T-cell (primary cell): ENCODE measurements at places on chromosomes 2 and 18.

DNA sequence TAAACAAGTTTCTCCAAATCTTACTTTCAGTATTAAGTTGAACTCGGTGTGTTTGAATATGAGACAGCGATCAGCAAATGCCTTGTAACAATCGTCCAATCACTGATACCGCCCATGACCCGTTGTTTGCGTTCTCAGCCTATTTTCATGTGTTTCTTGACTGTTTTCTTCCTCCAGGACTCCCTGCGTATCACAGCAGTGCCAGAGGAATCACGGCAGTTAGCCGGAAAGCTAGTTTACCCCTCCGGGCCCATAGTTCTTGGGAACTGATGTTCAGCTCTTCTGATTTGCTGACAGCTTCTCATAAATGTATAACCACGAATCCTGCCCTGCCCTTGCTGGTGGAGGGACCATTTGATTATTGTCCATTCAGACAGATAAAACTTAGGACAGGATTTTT lies 42.2 kb upstream of the TPO start:
- H3K27me3 ChIP-seq, result no peaks in the 10 kb centered on the region
- no peak for DNase-seq
- H3K4me3 ChIP-seq, result no peak overlapping the region
- no peak overlapping the region for H3K27ac ChIP-seq

DNA sequence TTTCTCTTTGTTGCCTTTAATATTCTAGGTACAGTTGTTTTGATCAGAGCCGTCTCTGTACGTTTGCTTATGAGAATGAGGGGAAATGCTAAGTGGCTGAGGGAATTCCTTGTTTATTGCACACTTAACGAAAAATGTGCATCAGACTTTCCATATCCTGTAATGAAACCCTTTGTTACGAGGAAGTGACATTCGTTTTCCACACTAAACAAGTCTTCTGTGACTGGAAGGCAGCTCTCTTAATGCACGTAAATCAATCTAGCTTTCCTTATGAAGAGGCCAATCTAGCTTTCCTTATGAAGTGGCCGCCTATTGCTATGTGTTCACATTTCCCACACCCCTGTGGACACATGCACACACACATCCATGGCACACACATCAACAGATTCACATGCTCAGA lies 186.2 kb downstream of the SNTG2 start:
- no peak overlapping the region for H3K4me3 ChIP-seq
- no peaks in the 10 kb centered on the region for H3K4me1 ChIP-seq
- DNase-seq, result no peak
- no peaks in the 10 kb centered on the region for H3K27me3 ChIP-seq
- H3K27ac ChIP-seq, result no peak overlapping the region

DNA sequence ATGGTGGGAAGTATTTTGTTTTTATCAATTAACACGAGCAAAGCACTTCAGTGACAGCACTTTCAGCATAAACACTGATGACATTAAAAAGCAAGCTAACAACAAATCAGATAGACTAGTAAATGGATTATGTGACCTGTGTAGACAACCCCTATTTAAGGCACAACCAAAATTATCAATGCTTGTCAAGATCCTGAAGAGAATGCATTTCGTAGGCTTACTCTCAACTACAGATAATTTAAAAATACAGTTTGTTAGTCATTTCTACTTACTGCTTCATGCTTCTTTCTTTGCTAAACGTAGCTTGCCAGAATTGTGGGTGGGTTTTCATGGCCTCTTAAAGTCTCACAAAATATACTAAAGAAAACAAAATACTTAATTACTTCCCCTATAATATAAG lies 3.4 kb downstream of the CSRNP3 start:
- H3K27ac ChIP-seq, result no peak overlapping the region
- no peaks in the 10 kb centered on the region for H3K4me1 ChIP-seq
- H3K4me3 ChIP-seq, result no peak overlapping the region
- DNase-seq, result no peak
- H3K27me3 ChIP-seq, result no peaks in the 10 kb centered on the region
- H3K36me3 ChIP-seq, result no peaks in the 10 kb centered on the region

GRCh38 chr2:47833516-47833968 lies 50.6 kb downstream of the MSH6 start:
- H3K36me3 ChIP-seq, result peaks cover 3% of the 10 kb centered on the region
- DNase-seq, result no peak
- no peak overlapping the region for H3K4me3 ChIP-seq
- no peak overlapping the region for H3K27ac ChIP-seq
- no peaks in the 10 kb centered on the region for H3K4me1 ChIP-seq

- no peak overlapping the region for H3K27ac ChIP-seq
- DNase-seq, result no peak
- H3K4me3 ChIP-seq, result no peak overlapping the region
- no peaks in the 10 kb centered on the region for H3K27me3 ChIP-seq
Measured at GRCh38 chr2:28377984-28378678, 14.5 kb upstream of the FOSL2 start.

- peaks cover 41% of the 10 kb centered on the region for H3K36me3 ChIP-seq
- no peak for DNase-seq
- H3K4me1 ChIP-seq, result no peaks in the 10 kb centered on the region
- H3K27me3 ChIP-seq, result no peaks in the 10 kb centered on the region
- no peak overlapping the region for H3K4me3 ChIP-seq
Measured at GRCh38 chr2:143514413-143514812, 385.2 kb downstream of the ARHGAP15 start.

GRCh38 chr2:30368258-30368657 lies 78.8 kb upstream of the LCLAT1 start:
- peaks cover 17% of the 10 kb centered on the region for H3K4me1 ChIP-seq
- H3K27ac ChIP-seq, result no peak overlapping the region
- no peak for DNase-seq
- no peak overlapping the region for H3K4me3 ChIP-seq
- no peaks in the 10 kb centered on the region for H3K27me3 ChIP-seq
- H3K36me3 ChIP-seq, result no peaks in the 10 kb centered on the region

- no peak for DNase-seq
- no peaks in the 10 kb centered on the region for H3K36me3 ChIP-seq
- no peak overlapping the region for H3K4me3 ChIP-seq
- no peak overlapping the region for H3K27ac ChIP-seq
- H3K4me1 ChIP-seq, result no peaks in the 10 kb centered on the region
Measured at GRCh38 chr2:31294196-31294595, 60.2 kb downstream of the EHD3 start.

DNA sequence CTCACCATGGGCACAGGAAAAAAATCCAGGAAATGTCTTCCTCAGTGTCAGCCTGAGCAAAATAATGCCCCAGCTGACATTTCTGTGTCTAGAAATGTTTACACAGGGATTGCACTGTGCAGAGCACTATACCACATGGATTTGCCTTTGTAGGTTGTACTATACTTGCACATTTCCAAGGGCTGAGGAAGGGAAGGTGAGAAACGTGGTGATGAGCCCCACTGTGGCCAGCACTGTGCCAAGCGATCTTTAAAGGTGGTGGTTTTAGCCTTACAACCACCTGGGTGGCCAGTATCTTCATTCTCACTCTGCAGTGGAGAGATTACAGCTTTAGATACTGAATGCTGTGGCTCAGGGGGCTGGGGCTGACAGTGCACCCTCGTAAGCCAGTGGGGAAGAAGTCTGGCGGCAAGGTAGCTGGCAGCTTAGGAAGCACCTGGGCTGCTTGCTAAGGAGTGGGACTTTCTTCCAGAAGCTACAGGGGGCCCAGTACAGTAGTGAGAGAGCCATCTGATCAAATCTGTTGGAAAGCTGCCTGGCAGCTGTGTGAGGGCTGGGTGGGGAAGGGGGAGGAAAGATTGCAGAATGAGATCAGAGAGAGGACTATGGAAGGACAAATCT lies 81.4 kb upstream of the MSH2 start:
- H3K27ac ChIP-seq, result no peak overlapping the region
- no peaks in the 10 kb centered on the region for H3K36me3 ChIP-seq
- H3K4me3 ChIP-seq, result no peak overlapping the region
- no peaks in the 10 kb centered on the region for H3K4me1 ChIP-seq
- H3K27me3 ChIP-seq, result peaks cover 11% of the 10 kb centered on the region

DNA sequence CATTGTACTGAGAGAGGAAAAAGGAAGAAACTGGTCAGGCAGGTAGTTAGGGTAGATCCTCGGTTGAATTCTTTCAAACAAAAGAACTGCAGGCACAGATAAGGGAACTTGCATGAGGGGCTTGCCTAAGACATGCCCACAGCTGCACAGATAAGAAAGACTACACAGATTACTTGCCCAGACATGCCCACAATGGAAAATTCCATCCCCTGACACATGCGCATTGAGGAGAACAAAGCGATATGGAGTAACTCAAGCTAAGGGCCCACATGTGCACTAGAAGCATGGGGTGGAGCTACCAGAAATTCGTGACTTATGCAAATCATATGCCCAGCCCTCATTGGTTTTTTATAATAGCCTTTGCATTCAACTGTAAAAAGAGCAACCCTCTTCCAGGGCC lies 181.3 kb upstream of the ZNF521 start:
- no peaks in the 10 kb centered on the region for H3K4me1 ChIP-seq
- H3K4me3 ChIP-seq, result no peak overlapping the region
- H3K36me3 ChIP-seq, result no peaks in the 10 kb centered on the region
- DNase-seq, result no peak
- H3K27me3 ChIP-seq, result no peaks in the 10 kb centered on the region
